ENCODE measurements at places on chromosomes 6 and 20.
A peak's percentile ranks its signal among the peaks of the same experiment; 100 is the strongest.

DNA sequence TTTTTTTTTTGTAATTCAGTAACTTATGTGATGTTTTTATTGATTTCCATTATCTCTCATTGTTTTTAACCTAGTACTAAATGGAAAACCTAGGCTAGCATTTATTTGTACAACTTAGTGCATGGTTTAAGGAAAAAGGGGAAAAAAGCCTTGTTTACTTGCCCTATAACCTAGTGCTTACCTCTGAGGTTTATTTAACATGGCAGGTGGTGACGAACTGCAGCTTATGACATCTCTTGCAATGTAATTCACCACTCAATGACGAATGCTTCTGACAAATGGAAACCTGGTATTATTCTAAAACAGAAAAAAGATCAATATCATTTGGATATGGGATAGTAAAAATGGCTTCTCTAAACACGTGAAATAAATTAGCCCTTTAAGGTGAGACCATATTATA, 618.6 kb upstream of the FLRT3 start:
- no peak for DNase-seq

DNA sequence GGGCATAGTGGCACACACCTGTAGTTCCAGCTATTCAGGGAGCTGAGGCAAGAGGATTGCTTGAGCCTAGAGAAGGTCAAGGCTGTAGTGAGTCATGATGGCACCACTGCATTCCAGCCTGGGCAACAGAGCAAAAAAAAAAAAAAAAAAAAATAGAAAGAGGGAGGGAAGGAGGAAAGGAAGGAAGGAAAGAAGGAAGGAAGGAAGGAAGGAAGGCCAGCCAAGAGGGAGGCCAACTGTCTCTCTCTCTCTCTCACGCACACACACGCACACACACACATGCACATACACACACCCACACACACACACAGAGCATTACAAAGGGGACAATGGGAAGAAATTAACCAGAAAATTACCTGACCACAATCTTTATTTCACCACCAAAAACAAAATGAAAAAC, 50.6 kb upstream of the COL9A1 start:
- DNase-seq = no peak

DNA sequence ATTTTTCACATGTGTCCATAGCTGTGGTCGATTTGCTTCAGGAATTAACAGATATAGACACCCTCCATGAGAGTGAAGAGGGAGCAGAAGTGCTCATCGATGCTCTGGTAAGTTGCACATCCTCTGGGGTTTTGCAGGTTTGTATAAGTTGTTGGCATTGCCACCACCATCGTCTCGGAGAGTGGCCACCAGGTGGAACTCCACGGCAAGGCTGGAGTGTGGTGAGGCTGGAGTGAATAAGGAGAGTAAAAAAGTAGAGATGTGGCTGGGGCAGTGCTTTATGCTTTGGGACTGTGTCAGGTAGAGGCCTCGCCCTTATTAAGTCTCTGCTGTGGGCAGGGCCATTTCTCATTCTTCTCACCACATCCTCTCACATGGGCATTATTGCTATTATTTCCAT, 63.7 kb downstream of the CTNNBL1 start:
- no peak for DNase-seq

GRCh38 chr20:41287327-41287726, 30.2 kb downstream of the ZHX3 start:
- DNase-seq = no peak

- no peak for DNase-seq
Observed at GRCh38 chr6:96651816-96652215, 88.9 kb downstream of the FHL5 start.

DNA sequence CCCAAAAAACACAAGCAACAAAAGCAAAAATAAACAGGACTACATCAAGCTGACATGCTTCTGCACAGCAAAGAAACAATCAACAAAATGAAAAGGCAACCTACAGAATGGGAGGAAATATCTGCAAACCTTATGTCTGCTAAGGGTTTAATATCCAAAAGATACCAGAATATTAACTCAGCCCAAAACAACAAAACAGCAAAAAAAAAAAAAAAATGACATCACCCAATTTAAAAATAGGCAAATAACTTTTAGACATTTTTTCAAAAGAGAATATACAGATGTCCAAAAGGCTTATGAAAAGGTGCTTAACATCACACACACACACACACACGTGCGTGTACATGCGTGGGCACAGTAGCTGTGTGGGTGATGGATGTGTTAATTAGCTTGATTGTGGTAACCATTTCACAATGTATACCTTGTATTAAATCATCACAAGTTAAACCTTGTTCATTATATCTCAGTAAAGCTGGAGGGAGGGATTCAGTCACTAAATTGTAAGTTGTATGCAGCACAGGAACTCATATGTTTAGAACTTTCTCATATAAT, 52.4 kb downstream of the QKI start:
- DNase-seq = no peak

GRCh38 chr6:45422503-45423110, 44.9 kb upstream of the SUPT3H start:
- DNase-seq = peak; percentile 25

DNA sequence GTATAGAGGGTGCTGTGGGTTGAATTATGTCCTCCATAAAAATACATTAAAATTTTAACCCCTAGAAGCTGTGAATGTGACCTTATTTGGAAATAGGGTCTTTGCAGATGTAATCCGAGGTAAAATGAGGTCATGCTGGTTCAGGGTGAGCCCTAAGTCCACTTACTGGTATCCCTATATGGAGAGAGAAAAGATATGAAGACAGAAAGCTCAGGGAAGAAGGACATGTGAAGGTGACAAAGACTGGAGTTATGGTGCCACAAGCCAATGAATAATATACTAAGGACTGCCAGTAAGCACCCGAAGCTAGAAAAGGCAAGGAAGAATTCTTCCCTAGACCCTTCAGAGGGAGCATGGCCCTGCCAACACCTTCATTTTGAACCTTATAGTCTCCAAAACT, 50.2 kb downstream of the PLN start:
- DNase-seq = no peak

DNA sequence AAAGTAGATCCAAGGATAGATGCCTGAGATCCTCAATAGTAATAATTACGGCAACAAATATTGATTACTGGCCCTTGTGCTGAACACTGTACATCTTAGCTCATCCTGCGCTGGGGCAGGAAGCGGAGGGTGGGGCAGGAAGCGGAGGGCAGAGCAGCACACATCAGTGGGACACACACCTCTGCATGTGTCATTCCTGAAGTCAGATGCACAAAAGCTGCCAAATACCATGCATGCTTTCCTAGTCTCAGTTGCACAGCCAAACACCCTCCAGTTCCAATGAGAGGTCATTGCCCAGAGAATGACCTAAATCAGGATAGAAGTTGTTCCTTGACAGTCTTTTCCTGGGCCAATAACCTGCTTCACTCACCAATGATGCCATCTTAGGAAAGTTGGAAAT, 74.4 kb upstream of the FOXC1 start:
- no peak for DNase-seq

GRCh38 chr20:38258545-38259215, 1.9 kb downstream of the KIAA1755 start:
- DNase-seq = no peak

GRCh38 chr6:18211338-18211737, 53.0 kb downstream of the DEK start:
- DNase-seq = no peak

DNA sequence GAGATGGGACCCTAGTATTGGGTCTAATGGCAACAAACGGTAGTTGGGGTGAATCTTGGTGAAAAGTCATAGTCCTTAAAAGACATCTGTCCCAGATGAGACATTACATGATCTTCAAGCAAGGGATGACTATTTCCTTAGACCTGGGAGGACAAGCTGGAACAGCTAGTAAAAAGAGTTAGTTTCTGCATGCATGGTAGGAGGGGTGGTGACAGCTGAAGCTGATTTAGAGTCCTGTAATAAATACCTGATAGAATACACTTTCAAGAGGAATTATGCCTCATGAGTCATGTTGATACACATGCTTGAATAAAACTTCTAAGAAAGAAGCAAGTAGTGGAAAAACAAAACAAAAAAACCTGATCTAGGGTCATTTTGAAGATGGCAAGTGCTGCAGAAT, 247.4 kb downstream of the CD109 start:
- no peak for DNase-seq

- no peak for DNase-seq
Observed at GRCh38 chr6:75551367-75551952, 50.2 kb upstream of the SENP6 start.

DNA sequence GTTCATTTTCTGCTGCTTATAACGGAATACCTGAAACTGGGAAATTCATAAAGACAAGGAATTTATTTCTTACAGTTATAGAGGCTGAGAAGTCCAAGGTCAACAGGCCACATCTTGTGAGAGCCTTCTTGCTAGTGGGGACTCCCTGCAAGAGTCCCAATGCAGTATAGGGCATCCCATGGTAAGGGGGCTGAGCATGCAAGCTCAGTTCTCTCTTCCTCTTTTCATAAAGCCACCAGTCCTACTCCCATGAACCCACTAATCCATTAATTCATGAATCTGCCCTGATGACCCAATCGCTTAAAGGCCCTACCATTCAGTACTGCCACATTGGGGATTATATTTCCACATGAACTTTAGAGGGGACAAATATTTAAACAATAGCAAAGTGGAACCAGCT, 26.5 kb downstream of the CYB5R4 start:
- no peak for DNase-seq
